Islet precursor cell (in vitro differentiated cells): ENCODE measurements at places on chromosomes 12 and 14.
A peak's percentile ranks its signal among the peaks of the same experiment; 100 is the strongest.

- peak; percentile 74 for DNase-seq
Measured at GRCh38 chr14:100304825-100305323, 1.4 kb downstream of the SLC25A29 start.

- no peak for DNase-seq
Measured at GRCh38 chr12:13374793-13375192, 178.3 kb downstream of the EMP1 start.

- peak; percentile 57 for DNase-seq
Measured at GRCh38 chr12:48824112-48824511, 5.8 kb downstream of the CACNB3 start.

DNA sequence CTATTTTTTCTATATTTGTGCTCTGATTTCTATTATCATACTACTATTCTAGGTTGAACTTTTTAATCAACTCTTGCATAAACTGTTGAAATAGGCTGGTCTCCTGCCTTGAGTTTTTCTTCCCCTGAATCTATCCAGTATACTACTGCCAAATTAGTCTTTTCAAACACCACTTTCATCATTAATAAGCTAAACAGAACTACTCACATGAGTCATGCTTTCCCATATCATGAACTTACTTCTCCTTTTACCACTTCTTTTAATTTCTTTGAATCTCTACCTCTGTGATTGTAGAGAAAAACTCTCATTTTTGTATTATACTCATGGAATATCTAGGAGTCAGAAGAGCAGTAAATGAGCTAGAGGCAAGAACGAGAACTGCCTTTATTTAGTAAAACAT is 340.3 kb upstream of the PDE3A start:
- no peak for DNase-seq

DNA sequence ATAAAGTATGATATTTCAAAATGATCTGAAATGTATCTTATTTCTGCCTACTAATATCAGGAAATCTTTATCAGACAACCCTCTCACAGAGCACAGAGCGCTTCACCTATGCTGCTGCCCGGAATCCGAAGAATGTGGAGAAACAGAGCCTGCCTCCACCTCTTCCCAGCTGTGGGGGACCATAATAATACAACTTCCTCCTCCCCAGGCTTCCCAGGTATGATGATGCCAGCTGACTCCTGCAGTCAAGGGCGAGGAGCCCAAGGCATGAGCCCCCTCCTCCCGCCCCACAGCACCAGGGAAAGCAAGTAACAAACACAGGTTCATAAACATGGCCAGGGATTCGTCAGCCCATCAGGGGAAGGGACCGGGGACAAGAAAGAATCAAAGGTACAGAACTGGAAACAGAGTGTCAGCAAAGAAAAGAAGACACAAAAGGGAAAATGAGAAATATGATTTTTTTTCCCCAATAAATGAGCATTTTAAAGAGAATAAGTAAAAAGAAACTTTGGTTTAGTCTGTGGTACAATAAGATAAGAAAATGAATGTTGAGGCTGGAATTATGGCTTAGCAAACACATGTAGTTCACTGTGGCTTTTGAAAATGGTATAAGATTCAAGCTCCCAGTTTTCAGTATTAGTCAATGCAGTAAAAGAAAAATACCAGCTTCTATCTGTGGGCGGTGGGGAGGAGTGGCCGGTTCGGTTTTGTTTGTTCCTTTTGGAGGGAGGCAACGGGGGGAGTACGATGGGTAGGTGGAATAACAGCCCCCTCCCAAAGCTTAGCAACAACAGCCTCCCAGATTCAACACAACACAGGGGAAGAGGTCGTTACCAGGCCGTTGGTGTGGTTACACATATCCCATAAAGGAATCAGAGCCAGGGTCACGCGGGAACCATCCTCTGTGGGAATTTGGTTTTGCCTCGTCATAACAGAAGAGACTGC is 68.3 kb downstream of the SETD3 start:
- DNase-seq, result peak; percentile 91

GRCh38 chr12:1662761-1663439 is 28.0 kb upstream of the ADIPOR2 start:
- DNase-seq, result peak; percentile 95

GRCh38 chr14:72619881-72620280 is 274.0 kb downstream of the DPF3 start:
- DNase-seq, result peak; percentile 25

DNA sequence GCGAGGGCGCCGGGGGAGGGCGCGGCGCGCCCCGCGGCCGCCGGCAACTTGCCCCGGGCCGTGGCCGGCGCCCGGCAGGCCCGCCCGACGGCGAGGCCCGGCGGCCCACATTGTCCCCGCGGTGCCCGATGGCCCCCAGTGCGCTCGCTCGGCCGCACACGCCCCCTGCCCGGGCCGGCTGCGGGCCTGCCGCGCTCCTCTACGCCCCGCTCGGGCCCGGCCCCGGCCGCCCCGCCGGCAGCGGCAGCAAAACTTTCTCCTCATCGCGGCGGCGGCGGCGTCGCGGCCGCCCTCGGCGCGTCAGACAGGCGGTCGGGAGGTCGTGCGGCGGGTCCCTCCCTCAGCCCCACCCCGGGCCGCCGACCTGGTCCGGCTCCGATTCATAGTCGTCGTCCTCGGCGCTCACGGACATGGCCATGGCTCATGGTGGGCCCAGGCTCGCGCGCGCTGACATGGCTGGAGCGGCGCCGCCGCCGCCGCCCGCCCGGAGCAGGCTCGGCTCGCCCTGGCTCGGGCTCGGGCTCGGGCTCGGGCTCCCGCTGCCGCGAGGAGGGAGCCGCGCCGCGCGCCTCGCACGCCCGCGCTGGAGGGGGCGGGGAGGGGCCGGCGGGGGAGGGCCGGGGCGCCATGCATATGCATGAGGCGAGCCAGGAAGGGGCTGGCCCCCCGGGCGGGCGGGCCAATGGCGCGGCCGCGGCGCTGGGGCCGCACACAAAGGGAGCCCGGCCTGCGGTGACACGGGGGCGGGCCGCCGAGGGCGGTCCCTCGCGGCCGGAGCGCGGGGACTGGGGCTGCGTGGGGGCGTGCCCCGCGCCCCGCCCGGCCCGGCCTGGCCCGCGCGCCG is 67.1 kb downstream of the RNF34 start:
- peak; percentile 98 for DNase-seq

DNA sequence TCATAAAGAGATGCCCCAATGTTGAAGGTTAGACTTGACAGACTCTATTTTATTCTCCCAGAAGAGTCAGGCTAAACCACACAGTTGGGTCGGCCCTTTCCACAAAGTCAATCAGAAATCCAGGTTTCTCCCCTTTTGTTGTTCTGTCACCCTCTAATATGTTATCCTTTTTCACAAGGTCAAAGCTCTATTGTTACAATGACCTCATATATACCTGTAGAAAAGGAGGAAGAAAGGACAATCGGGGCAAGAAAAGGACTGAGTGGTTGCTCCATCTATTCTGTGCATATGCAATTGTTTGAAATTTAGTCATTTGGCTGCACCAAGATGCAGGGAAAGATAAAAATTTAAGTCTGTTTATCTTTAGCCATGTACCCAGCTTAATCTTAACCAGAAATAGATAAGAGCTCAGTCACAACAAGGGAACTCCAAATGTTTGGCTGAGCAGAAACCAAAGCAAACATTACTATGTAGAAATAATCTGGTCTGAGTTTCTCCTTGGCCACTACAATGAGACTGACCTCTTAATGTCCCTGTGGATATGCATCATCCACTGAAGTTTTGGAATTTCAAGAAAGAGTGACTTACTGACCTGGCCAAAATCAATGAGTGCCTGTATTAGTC is 503.7 kb downstream of the GALC start:
- no peak for DNase-seq

DNA sequence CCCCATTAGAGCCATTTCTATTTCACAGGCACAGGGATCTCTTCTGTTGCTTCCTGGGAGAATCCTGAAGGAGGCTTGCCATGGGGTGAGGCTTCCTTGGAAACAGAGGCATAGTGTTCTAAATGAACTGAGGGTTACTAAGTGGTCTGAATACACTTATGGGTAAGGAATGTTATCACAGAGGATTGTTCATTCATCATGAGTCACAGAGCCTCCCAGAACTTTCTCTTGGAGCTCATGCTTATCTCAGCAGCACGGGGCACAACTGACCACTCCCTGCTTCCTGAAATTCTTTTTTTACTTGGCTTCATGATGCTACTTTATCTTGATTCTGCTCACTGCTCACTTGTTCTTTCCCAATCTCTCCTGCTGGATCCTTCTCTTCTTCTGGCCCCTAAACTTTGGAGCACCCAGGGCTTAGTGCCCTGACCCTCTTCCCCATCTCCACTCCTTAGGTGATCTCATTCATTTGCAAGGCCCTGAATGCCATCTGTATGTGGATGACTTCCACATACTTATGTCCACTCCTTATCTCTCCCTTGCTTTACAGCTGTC is 57.9 kb downstream of the ANO6 start:
- DNase-seq, result peak; percentile 93

GRCh38 chr14:33402604-33403003 is 463.9 kb downstream of the NPAS3 start:
- DNase-seq, result no peak

- no peak for DNase-seq
Measured at GRCh38 chr12:24721191-24721590, 227.7 kb downstream of the BCAT1 start.

GRCh38 chr14:83395321-83395720 is 1861.7 kb upstream of the SEL1L start:
- no peak for DNase-seq

- DNase-seq, result no peak
Measured at GRCh38 chr12:98466640-98467400, 48.6 kb upstream of the TMPO start.

DNA sequence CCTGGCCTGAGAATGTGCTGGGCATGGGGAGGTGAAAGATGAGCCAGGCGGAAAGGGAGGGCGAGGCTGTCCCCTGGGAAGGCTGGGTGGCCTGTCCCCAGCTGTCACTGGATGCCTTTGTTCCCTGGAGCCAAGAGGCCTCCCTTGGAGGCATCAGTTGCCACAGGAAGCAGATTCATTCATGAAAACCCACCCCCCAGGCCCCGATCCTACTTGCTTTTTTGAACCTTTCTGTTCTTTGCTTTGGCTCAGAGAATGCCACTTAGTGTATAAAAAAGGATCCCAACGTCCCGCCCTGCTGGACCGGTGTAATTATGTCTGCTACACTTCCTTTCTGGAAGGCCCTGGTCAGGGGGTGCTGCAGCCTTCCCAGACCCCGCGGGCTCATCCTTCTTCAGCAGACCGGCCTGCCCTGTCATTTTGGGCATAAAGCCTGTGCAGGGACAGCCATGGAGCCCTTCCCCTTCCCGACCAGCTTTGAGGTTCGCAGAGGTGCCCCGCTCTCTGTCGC is 220.2 kb downstream of the SLC41A2 start:
- DNase-seq, result peak; percentile 82

DNA sequence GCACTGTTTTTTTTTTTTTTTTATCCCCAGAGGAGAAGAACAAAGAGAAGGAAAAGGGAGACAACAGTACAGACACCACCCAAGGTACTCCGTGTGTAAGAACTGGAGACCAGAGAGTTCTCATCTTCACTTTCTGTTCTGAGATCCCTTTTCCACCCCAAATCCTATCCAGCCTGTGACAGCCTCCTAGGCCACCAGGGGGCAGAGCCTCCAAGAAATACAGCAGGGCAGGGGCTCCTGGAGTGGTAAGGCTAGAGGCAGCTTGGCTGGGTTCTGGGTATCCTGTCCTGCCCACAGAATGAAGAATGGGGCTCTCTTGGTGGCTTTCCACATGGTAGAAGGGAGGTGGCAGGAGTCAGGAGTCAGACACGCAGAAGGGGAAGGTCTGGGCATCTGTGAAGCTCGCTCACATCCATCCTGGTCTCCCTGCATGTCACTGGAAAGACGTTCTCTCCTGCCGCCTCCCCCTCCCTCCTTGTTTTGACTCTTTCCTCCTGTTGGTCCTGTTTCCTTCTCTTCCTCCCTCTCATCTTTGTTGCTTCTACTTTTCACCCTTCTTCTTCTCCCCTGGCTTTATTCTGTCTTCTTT is 12.0 kb downstream of the CLSTN3 start:
- peak; percentile 88 for DNase-seq

- DNase-seq, result peak; percentile 93
Measured at GRCh38 chr12:97386133-97386581, 76.4 kb upstream of the RMST start.

GRCh38 chr12:91778091-91778832 is 367.4 kb downstream of the BTG1 start:
- DNase-seq, result no peak

DNA sequence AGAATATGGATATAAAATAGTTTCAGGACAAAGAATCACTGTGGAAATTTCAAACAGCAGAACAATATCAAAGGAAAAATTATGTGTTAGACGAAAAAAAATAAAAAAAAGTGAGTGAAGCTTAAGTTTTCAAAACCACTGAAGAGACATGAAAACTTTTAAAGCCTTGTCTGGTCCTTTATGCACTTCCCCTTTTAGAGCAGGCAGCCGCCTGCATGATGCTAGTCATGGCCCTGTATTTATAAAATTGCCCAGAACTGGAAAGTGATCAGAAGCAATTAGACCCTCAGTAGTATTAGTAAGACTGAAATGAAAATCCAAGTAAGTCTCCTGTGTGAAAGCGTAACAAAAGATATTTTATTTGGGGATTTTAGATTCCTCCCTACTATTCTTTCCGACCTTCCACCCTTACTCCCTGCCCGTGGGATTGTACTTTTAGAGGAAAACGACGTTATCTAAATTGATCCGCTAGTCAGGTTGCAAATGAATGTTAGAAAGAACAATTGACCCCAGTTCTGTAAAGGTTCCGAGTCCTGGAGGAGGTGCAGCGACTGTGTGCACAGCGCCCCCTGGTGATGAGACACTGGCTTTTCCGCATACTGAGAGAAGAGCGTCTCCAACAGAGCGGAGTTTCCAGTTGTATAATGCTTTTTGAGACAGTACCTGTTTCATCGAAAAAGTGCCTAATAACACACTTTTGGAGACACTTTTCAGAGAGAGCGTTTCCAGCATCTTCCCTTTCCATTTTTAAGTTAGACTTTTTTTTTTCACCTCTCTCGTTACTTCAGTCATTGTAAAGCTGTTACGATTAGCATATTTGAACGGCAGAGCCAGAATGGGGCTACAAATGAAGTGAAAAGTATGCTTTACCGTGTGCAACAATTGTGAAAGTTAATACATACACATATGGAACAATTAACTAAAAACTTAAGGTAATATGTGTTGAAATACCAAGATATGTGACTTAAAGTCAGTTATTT is 12.4 kb downstream of the MGST1 start:
- peak; percentile 85 for DNase-seq

GRCh38 chr12:100794441-100795173 is at the start of gene ANO4:
TSS of gene ANO4 (plus strand) at chr12:100794776. CDS start at chr12:100901786, 107,010 bp downstream.
- peak; percentile 97 for DNase-seq

- DNase-seq, result peak; percentile 84
Measured at GRCh38 chr14:99751539-99752485, 41.4 kb upstream of the EML1 start.

GRCh38 chr14:105888151-105888550 is 361.8 kb downstream of the TMEM121 start:
- DNase-seq, result no peak
